Fibroblast of villous mesenchyme (primary cell): ENCODE measurements at places on chromosomes 11 and 22. TPM values are rescaled to one million over a fixed set of nuclear protein-coding genes. Genes with fewer than 3 reads are reported as not detected.

GRCh38 chr11:2471048-2471803, 26.4 kb downstream of the KCNQ1 start:
- DNase-seq = no peak

DNA sequence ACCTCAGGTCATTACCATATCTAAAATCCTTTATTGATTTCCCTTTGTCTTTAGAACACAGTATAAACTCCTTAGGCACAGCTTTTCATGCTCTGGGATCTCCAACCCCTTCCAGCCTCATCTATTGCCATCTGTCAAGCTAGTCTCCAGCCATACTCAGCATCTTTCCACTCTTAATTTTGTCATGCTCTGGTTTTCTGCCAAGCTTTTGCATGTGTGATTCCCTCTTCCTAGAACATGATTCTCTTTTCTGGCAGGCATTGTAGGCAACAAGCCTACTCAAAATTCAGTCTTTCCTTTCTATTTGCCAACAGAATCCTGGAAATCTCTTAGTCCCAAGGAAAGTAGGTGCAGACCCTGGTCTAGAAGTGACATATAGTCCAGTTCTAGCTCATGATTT, 35.5 kb upstream of the SLC6A5 start:
- DNase-seq = no peak

GRCh38 chr11:118338637-118339061, 3.9 kb downstream of the CD3D start:
- DNase-seq = peak; percentile 14

DNA sequence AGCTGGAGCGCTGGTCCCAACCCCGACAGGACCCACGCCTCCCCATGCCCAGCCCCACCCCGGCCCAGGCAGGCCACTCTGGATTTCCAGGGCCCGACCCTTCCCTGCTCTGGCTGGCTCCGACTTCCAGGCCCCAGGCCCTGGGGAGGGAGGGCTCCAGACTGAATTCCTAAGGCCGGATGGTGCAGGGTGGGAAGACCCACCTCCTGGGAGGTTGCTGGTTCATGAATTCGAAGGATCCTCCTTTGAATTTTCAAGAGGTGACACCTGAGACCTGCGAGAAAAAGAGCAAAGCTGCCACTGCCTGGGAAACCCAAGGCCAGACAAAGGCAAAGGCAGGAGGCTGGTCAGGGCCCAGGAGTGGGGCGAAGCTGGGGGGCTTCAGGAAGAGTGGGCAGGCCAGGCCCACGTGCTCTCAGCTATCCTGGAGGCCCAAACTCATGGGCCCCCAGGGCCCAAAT, 47.0 kb upstream of the LINC01488 start:
- no peak for DNase-seq

DNA sequence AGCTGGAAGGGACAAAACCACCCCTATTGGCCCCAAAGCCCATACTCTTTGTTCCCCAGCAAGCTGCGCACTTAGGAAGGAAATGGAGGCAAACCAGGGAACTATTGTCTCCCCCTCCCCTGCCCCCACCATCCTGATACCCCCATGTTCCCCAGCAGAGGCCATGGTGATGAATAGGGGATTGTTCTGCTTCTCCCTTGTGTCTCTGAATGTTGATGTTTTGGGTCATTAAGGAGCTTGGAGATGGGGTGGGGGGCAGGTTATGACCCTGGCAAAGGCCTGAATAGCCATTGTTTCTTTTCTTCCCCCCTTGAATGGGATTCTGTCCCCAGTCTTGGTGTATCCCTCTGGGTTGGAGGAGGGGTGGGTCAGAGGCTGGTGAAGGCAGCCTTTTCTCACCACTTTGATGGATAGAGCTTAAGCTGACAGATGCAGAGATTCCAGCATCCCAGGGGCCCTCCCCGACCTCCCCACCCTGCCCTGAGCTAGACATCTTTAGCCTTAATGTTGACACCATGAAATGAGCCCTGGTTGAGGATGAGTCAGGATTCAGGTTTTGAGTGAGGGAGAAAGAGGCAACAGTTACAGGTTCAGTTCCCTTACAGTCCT, 8.3 kb downstream of the DTX4 start:
- no peak for DNase-seq

Gene RTL10
- 15.1 and 19.0 TPM in 2 replicates for total RNA-seq

DNA sequence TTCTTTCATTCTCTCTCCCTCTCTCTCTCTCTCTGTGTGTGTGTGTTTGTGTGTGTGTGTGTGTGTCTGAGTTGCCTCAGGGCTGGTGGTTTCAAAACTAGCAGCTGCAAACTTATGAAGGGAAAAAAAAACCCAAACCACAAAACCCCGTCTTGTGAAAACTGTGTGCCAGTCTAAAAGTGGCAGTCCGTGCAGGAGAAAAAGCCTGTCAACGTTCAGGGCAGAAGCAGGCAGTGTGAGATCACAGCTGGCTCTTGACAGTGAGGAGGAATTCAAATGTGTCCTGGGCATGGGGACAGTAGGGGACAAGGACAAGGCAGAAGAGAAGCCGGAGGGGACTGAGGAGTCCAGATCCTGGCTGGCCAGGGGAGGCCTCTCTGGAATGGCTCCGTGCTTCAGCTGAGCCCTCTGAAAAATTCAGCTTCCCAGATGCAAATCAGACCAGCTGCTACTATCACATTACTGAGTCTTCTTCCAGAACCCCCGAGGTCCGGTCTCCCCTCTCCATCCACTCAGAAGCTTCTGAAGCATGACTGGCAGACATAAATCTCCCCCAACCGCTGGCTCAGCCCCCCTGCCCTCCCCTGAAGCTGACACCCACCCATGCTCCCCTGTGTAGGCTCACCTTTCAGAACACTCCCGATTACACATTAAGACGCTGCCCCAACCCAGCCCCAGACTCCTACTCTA, 31.9 kb downstream of the FLI1 start:
- DNase-seq = peak; percentile 54

GRCh38 chr11:107545101-107545514, 20.4 kb downstream of the ALKBH8 start:
- DNase-seq = peak; percentile 28

Gene OR2AT4
- total RNA-seq = not detected in 2 replicates

Gene SYT8
- total RNA-seq = under 0.01 TPM in 1 of 2 replicates, not detected in the other

DNA sequence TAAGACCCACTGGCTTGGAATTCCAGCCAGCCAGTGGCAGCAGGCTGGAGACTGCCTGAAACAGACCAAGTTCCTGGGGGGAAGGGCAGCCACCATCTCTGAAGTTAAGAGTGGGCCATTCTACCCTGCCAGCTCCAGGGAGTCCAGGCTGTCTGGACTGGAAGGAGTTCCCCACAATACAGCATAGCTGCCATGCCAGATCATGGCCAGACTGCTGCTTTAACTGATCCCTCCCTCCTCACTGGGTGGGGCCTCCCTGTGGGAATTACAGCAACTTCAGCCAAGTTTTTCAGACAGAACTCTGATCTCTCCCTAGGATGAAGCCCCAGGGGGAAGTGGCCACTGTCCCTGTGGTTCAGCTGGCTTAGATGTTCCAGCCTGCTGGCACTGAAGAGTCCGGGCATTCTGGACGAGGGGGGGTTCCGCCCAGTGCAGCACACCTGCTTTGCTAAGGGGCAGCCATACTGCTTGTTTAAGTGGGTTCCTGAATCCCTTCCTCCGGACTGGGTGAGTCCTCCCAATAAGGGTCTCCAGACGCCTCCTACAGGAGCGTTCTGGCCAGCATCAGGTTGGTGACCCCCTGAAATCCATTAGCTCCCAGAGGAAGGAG, 455.4 kb downstream of the DLG2 start:
- no peak for DNase-seq

DNA sequence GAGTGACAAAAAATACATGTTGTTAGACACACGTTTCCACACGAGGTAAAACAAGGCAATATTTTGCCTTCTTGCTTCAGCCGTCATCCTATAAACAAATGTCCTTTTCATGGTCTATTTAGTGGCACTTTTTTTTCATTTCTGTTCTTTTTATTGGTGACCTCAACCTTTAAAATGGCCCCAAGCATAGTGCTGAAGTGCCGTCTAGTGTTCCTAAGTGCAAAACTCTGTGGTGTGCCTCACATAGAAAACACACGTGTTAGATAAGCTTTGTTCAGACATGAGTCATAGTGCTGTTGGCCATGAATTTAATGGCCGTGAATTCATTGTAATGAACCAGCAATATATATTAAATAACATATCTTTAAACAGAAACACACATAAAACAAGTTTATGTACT, 15.6 kb downstream of the OVCH2 start:
- DNase-seq = no peak

Gene TSGA10IP
- not detected in 2 replicates for total RNA-seq

DNA sequence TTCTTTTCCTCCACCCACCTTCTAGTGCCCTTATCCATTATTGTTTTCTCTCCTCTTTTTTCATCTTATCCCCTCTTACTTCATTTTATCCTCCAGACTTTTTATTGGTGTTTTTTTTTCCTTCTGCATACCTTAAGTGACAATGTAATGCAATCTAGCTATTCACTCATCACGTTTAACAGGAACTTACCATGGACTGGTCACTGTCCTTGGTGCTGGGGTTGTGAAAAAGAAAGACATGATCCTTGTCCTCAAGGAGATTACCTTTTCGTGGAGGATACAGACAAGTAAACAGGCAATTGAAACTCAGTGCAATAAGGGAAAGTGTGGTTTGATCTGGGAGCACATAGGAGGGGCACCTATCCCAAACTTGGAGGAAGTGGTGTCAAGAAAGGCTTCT, 20.7 kb downstream of the SYT9 start:
- no peak for DNase-seq

Gene AMBRA1
- total RNA-seq = 21.9 and 23.7 TPM in 2 replicates

Gene LGR4
- total RNA-seq = 11.2 and 12.2 TPM in 2 replicates

Gene MYOD1
- total RNA-seq = under 0.01 TPM in 1 of 2 replicates, not detected in the other

DNA sequence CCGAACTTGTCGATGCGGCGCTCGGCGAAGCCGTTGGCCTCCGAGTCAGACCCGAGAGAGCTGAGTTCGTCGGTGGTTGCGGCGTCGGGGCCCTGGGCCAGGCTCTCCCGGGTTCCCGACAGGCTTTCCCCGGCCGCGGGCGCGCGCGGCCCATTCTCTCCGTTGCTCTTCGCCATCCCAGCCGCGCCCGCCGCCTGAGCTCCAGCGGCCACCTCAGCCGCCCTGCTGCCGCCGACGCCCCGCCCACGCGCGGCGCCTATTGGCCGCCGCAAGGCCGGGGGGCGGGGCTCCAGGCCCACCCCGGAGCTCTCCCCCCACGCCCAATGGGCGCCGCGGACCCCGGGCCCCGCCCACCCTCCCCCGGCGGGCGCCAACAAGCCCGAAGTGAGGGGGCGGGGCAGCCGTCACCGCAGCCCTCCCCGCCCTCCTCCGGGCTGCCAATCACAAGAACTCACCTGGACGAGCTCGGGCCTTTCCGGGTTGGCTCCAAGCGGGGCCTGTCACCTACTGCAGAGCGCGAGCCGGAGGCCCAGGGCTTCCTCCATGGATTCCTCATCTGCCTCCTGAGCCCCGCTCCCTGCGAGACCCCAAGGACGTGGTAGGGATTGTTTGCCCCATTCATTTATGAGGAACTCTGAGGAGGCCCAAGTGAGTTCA, at the start of gene TBC1D10A:
TBC1D10A (minus strand) TSS at position 236 of the 657 bp plus-strand sequence; CDS start at position 176, 60 bp downstream.
- DNase-seq = peak; percentile 90

- no peak for DNase-seq
Measured at GRCh38 chr22:27311698-27312550, 489.6 kb downstream of the MN1 start.

GRCh38 chr22:31488988-31489617, 539 bp downstream of the EIF4ENIF1 start:
- DNase-seq = peak; percentile 38

DNA sequence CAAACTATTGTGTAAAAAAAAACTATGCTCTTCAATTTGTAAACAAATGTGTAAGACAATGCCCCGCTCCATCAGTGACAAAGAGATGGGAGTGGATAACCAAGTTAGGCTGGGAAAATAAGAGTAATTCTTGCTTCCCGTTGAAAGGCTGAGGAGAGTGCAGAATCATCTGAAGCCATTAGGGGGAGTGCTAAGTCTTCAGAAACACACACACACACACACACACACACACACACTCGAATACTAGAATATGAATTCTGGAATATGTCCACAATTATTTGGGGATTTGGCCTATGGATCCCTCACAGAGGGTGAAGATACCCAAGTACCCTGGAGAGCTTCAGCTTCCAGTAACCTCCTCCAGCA, 27.8 kb upstream of the ROBO3 start:
- DNase-seq = peak; percentile 89

DNA sequence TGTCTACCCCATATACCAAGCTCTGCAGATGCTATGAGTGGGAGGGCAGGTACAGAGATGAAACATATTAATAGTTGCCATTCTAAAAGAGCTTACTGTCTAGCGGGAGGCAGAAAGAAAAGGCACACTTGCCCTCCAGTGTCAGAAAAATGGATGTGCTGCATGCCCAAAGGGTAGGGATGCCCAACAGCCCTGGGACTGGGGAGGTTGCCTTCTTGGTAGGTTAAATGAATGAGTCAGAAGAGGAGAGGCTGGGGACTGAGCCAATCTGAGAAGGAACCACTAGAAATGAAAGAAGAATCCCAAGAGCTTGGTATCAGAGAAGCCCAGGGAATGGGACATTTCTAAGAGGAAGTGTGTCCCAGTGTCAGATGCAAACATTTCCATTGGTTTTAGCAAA, 1.2 kb downstream of the BIRC3 start:
- no peak for DNase-seq

GRCh38 chr22:30872285-30873041, 96.1 kb downstream of the MORC2 start:
- DNase-seq = peak; percentile 10

Gene RAB38
- 0.64 and 3.5 TPM in 2 replicates for total RNA-seq

Gene C11orf86
- not detected in 2 replicates for total RNA-seq

GRCh38 chr22:40081662-40082061, 86.9 kb downstream of the FAM83F start:
- DNase-seq = no peak

Gene ACR
- not detected in 2 replicates for total RNA-seq

DNA sequence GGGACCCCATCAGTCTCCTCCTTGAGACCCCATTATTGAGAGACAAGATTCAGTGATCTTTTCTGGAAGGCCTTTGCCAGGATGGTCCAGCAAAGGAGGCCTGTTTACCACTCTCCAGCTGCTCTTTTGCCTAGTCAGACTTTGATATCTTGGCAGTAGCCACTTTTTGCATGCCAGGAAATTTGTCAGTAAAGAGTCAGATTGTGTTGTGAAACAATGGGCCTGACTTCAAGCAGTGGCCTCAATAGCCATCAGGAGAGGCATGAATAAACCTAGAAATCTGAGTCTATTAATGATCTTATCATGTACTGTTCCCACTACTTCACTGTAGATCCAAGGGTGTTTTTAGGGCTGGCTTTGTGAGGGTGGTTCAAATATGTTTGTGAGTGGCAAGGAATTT, 479.4 kb downstream of the JRKL start:
- DNase-seq = no peak

DNA sequence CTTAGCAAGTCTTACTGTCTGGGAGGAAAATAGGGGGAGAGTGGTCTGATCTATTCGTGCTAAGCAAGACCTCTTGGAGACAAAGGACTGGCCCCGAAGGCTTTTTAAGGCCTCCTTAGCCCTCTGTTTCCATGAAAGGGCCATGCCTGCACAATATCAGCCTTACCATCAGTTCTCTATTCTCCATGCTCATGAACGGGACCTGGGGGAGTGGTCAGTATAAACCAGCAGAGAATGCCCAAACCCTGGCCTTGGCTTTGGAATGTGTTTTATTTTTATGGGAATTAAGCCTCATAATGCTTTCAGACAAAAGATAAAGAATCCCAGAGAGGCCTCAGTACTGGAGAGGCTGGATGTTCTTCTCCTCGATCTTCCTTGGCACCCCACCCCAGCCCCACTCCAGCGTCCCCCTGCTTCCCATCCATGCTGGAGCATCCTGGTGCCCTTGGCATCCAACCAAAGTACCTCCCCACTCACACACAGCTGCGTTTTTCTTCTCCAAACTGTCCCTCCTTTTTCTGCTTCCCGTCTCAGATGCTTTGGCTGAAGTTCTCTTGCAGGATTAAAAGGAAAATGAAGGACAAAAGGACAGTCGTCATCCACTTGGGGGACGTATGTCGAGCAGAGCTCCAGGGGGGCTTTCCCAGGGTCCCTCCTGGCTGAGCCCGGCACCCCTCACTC, 18.6 kb downstream of the FXYD6 start:
- no peak for DNase-seq

- DNase-seq = peak; percentile 76
Measured at GRCh38 chr11:124538019-124538418, 5.4 kb downstream of the OR8B12 start.
